GM13976 (cell line): ENCODE measurements at places on chromosomes 4 and X.

GRCh38 chr4:150495550-150495949 lies 86.4 kb upstream of the MAB21L2 start:
- DNase-seq = no peak

DNA sequence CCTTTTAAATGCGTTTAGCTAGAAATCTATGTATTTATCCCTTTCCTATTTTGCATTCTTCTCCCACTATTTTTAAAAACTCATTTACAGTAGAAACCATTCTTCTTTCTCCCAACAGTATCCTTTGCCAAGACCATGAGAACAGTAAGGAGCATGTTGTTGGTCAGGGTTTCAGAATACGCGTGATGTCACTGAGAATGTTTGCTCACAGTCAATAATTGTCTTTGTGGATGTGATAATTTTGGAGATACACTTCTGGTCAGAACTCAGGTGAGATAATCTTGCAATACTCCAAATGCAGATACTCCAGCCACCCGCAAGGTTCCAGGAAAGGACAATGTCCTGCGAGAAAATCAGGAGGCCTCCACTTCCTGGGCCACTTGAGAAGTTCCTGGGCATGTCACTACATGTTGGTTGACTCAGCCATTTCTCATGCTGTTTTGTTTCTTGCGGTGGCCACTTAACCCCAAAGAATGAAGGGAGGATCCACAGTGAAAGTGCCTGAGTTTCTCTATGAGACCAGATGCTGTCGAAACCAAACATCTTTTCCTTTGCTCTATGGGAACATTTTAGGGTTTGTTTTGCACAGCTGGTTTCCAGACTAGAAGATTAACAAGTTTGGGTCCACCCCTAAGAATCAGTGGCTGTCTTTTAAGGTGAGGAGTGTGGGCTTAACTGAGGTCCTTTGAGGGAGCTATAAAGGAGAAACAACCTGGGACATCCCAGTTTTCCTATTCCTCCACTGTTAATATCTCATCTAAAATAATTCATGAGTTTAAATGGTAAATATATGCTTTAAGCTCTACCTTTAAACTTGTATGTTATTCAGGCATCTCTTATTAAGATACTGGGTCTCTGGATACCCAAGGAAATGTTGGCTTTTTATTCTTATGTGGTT lies 116.0 kb downstream of the SOWAHB start:
- peak; percentile 49 for DNase-seq

GRCh38 chr4:151921811-151922210 lies 161.0 kb upstream of the GATB start:
- no peak for DNase-seq

DNA sequence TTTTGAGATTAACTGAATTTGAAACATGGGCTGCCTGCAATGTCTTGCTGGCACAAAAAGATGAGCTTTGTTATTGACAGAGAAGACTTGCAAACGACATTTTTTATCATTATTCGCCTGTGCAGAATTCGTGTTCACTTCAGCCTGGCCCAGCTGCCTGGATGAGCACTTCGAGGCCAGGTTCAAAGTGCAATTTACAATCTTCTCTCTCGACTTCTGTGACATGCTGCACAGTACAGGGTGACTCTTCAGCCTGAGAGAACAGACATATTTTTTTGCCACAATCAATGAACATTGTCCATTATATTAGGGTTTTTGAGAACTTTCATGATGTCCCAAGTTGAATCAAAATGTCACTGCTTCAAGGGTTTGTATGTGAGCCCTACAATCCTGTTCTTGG lies 616.5 kb downstream of the SMARCA1 start:
- no peak for DNase-seq

DNA sequence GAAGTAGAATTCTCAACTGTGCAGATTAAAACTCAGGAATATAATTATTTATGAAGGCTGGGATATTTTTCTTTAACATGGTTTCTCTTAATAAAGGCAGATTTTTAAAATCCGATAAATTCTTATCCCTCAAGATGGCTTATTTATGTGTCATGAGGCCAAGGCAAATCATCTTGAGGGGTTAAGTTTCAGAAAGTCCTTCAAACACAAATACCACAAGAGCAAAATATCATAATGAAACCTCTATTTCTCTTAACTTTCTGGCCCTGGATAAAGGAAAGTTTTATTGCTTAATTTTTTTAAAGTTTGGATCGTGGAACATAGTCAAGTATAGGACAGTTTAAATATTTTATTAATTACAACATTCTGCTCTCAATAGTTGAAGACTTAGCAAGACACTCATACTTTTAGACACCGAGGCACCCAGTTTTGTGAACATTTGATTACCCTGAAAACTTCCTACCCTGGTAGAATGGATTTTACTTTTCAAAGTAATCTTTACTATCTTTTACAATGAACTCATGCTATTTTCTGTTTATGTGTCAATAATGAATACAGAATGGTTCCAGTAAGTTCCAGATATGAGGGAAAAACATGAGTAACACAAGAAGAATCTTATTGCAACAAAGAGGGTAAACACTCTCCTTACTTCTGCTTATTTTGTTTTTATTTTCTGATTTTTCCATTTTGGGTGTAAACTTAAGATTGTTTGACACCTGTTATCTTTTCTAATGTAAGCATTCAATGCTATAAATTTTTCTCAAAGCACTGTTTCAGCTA lies 200.7 kb upstream of the IL15 start:
- no peak for DNase-seq

DNA sequence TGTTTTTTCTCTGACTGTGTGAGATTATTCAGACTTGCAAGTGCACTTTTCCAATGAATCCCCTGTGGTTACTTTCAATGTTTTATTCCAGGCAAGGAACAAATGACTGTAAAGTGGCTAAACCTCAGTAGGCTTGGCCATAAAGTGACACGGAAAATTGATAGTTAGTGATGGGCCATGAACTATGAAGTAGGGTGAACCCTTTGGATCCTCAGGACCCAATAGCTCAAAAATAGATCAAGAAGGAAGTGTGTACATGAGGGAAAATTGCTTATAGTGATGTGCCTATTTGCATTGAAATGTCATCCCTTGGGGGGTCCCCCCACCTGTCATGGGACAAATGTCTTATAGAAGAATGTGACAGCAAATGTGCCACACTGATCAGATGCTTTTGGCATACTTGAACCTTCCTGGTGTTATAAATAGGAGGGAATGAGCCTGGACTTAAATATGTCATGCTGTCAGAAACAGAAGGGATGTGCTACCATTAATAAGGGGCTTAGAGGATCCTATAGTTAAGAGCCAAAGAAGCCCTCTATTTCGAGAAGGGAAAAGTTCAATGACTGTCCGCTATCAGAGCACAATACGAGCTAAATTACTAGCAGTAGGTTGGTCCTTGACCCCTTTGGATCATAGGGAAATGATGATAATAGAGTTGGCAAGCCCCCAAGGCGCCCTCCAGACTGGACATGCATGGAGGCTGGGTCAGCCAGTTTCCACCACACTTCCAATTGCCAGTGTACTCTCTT lies 30.3 kb downstream of the SLC16A2 start:
- no peak for DNase-seq

DNA sequence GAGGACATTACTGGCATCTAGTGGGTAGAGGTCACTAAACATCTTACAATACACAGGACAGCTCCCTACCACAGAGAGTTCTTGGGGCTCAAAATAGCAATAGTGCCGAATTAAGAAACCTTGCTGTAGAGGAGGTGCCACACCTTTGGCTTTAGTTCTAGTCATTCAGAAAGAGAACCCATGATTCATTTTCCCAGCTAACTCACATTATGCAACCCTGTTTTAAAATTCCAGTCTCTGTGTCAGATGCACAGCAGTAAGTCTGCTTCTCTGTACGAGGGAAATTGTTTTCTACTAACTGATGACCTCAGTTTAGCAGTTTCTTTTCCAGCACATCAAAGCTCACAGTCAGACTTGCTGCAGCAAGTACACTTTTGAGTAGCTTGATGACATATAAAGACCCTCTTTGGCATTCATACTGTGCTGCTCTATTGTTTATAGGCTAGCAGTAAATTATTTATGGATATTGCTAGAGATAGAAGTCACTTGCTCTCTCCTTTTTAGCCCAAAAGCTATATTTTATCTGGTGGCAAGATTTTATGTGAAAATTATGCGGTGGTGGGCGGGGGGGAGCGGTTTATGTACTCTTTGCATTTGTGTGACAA lies 487.8 kb upstream of the MAGEB18 start:
- no peak for DNase-seq

GRCh38 chrX:12327836-12328235 lies 189.6 kb downstream of the FRMPD4 start:
- no peak for DNase-seq

GRCh38 chrX:151184705-151185104 lies 8.3 kb downstream of the GPR50 start:
- DNase-seq = no peak

DNA sequence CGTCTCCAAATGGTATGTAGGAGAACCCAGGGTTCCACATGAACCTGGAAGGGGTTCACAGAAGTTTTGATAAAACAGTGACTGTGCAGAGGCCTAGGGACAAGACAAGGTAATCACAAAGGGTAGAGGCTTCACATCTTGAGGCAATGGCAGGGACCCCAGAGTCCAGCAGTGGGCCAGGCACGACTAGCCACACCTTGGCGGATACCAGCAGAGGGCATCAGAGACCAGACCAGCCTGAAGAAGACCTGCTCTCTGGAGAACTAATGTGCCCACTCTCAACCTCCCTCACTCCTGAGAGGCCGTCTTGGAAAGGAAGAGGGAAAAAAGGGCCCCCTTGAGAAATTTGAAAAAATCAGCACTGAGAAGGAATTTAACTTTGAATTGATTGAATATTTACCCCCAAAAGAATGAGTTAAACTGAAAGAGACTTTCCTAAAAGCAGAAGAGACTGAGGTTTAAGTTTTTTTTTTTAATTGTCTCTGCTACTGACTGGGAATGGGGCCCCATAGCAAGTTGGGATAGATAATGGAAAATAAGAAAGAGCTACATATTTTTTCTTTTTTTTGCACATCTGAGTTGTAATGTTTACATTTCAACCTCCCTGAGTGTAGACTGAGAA lies 243.8 kb upstream of the JADE1 start:
- DNase-seq = peak; percentile 34

GRCh38 chrX:147737690-147738089 lies 174.0 kb upstream of the FMR1 start:
- no peak for DNase-seq
